ENCODE measurements at places on chromosomes 6 and 20.

DNA sequence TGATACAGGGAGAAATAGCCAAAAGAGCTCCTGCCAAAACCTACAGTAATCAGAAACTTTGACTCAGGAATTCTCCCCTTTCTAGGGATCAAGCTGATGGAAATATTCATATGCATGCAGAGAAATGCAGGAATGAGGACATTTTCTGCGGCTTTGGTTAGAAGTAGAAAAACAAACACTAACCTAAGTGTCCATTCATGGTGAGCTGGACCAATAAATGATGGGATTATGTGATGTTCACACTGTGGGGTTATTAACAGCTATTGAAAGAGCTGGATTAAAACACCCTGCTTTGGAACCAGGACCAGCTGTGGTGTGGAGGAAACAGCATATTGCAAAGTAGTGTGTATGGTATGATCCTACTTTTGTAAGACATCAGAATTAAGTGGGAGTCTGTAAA lies 143.1 kb downstream of the SYCP2 start:
- no peak for DNase-seq

GRCh38 chr6:72522735-72523141 lies 99.1 kb upstream of the KCNQ5 start:
- DNase-seq = no peak

GRCh38 chr6:113903666-113904330 lies 46.7 kb downstream of the MARCKS start:
- DNase-seq = no peak

DNA sequence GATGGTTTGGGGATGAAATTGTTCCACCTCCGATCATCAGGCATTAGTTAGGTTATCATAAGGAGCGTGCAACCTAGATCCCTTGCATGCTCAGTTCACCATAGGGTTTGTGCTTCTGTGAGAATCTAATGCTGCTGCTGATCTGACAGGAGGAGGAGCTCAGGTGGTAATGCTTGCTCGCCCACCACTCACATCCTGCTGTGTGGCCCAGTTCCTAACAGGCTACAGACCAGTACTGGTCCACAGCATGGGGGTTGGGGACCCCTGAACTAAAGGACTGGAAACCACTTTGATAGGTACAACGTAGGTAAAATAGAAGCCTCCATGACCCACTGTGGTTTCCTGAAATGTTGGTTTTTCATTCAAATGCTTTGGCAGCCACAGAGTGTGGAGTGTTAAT lies 109.3 kb upstream of the PROKR2 start:
- no peak for DNase-seq

- DNase-seq = no peak
These were observed 28.1 kb downstream of the ACTR5 start for GRCh38 chr20:38776363-38776762.

DNA sequence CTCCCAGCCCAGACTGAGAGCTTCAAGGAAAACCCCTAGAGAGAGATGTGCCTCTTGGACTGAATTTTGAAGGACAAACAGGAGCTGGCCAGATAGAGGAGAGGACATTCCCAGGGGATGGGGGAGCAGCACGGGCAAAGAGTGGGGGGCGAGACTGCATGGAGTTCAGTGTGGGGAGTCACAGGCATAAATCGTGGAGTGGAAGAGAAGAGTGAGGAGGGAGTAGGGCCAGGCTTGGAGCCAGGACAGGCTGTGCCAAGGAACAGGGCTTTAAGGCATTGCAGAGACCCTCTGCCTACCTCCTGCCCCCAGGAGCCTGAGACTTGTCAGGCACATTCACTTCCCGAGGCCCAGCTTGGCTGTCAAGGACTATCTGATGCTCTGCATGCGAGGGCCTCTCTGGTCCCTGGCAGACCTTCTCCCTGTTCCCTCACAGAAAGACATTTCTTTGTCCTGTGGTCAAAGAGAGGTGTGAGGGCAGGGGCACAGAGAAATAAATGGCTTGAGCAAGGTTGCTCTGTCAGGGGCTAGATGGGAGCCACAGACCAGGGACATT lies 5.2 kb upstream of the SLC22A7 start:
- DNase-seq = no peak

DNA sequence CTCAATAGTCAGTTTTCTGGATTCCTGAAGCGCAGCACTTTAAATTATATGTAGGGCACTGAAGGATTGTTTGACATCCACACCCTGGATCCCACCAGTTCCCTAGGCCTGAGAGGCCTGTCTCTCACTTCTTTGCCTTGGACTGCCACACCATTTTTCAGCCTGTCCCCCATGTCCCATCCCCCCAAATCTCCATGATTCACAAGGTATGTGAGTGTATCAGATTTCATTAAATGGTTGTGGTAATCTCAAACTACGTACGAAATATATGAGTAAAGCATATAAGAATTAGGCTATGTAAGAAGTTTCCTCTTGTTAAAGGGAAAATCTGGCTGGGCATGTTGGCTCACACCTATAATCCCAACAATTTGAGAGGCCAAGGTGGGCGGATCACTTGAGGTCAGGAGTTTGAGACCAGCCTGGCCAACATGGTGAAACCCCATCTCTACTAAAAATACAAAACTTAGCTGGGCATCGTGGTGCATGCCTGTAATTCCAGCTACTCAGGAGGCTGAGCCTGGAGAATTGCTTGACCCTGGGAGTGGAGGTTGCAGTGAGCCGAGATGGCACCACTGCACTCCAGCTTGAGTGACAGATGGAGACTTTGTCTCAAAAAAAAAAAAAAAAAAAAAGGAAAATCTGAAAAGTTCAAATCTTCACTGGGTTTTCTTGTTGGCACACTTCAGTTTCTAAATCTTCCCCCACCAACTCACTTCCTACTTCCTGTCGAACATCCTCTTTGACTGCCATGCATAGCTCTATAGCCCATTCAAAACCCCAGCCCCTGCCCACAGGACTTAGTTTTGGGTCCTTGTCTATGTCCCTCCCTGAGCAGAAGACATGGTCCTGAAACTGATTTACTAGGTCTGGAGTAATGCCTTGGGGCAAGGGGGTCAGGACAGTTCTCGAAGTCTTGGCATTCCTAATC lies 97.3 kb upstream of the SHLD1 start:
- no peak for DNase-seq

- no peak for DNase-seq
These were observed 54.1 kb downstream of the MYH7B start for GRCh38 chr20:35009665-35010328.

- no peak for DNase-seq
These were observed 47.5 kb upstream of the PROKR2 start for GRCh38 chr20:5364136-5364821.

- DNase-seq = no peak
These were observed 96.8 kb downstream of the TENT5A start for GRCh38 chr6:81655696-81656095.

DNA sequence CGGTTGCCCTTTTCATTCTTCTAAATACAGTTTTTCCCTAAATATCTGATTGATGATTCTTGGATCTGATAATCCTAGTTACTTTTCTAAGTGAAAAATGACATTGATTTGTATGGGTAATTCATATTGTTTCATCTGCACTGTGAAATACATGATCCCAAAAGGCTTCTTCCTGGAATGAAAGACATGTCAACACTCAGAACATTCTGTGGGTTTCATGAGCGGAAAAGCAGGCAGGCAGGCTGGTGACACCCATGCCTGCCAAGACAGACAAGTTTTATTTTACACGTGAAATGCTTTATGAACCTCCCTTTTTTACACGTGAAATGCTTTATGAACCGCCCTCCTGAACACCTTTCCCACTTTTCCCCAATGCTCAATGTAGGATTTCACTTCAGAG lies 105.0 kb downstream of the PRKN start:
- DNase-seq = no peak

DNA sequence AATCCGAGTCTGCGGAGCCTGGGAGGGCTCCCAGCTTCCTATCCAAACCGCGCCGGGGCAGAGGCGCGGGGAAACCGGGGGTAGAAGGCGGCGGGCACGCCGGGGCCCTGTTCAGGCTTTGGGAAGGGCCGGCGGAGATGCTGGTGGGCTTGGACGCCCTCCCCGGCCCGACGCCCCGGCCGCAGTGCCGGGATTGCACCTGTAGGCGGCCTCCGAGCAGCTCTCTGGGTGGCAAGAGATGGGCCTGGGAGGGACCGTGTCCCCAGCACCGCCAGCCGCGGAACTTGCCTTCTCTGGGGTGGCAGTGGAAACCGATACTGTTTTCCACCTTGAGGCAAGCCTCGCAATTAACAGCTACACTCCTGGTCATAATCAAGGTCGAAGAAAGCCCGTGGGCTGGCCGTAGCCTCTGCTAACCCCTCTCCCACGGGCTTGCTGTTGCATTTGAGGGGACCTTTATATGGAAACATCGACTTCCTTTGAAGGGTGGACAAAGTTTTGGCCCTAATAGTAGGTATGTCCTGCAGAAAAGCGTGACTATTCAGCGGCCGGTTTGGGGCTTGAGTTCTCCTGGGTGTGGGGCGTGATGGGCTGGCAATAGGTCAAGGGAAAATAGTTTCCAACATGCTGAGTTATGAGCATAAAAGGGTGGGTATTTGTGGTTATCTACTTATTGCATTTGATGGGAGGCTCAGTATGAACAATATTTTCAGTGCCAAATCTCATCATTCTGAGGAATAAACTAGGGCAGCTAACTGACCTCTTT lies 1.1 kb upstream of the JAG1 start:
- DNase-seq = no peak

GRCh38 chr6:30769088-30769852 lies 24.9 kb upstream of the IER3 start:
- peak; percentile 60 for DNase-seq

DNA sequence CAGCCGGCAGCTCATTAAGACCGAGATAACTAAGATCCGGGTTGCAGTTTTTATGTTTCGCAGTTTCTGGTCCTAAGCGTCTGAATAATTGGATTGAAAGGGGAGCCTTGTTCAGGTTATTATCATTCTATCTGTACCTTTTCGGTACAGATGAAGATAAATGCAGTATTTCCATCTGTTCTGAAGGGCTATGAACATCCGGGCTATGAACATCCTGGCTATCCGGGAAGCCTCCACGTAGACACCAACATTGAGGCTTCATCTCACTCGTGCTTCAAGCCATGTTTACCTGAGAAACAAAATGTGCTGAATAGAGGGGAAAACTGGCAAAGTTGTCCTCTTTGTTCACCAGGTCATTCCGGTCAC lies 399 bp upstream of the REPS1 start:
- no peak for DNase-seq

GRCh38 chr6:140909156-140909555 lies 1223.6 kb upstream of the GJE1 start:
- DNase-seq = no peak

- DNase-seq = no peak
These were observed 154.4 kb downstream of the DTNBP1 start for GRCh38 chr6:15508441-15508871.

- no peak for DNase-seq
These were observed 12.2 kb downstream of the IGF2R start for GRCh38 chr6:159981071-159981402.

DNA sequence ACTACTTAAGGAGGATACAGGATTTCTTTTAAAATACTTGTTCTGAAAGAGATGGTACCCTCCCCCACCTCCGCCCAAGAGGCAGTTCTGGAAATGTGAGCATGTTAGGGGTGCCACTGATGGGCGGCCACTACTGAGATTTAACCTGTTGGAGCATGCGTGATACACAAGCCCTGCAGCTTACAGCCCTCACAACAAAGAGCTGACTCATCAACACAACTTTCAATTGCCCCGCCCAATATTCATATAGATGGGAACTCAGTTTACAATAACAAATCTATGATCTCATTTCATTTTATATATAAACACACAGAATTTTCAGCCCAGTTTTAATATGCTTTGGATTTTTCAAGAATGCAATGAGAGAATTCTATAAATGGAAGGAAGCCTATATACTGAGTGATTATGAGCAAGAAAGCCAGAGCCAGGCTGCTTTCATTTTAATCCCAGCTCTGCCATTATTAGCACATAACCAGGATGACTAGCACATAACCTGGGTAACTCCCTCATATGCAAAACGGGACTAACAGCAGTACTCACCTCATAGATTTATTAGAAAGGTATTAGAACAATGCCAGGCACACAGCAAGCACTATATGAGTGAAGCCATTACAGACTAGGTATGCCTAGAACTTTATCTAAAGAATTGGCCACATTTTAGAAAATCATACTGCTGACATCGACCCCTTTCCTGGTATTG lies 45.6 kb upstream of the IPCEF1 start:
- DNase-seq = no peak

- no peak for DNase-seq
These were observed 1.5 kb downstream of the TREM2 start for GRCh38 chr6:41161380-41161779.

- peak; percentile 18 for DNase-seq
These were observed 156.8 kb downstream of the DNAH8 start for GRCh38 chr6:38871741-38872568.

GRCh38 chr20:15310361-15310760 lies 972.9 kb upstream of the FLRT3 start:
- DNase-seq = no peak

GRCh38 chr20:22999756-23000155 lies 35.4 kb upstream of the SSTR4 start:
- no peak for DNase-seq

GRCh38 chr6:33926451-33926850 lies 122.6 kb upstream of the MLN start:
- no peak for DNase-seq

DNA sequence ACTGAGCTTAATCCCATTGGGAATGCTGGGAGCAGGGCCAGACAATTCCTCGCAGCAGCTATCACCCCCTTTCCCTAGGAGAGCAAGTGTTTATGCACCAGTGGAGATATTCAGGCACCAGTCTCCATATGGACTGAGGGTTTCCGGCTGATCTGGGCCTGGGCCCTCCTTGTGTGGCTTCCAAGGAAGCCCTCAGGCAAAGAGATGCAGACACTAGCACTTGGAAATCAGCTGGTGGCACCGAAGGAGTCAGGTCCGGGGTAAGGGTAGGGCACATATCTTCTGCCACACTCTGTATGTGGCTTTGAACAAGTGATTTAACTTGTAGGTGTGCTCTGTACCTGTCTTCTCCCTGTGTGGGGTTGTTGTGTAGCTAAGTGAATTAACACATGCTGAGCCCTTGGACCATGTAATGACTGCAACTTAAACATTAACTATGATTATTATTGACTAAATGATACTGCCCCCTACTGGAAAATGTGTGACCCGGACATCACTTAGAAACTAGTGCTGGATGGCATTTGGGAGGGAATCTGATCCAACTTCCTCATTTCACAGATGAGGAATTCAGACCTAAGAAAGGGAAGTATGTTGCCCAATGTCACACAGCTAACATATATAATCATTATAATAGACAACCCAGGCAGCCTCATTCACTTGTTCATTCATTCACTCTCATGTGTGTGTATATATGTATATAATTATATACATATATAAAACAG lies 19.3 kb upstream of the WFDC2 start:
- no peak for DNase-seq

- no peak for DNase-seq
These were observed 62.0 kb downstream of the FHL5 start for GRCh38 chr6:96624957-96625356.

GRCh38 chr6:88157106-88157505 lies 9.0 kb downstream of the CNR1 start:
- no peak for DNase-seq

DNA sequence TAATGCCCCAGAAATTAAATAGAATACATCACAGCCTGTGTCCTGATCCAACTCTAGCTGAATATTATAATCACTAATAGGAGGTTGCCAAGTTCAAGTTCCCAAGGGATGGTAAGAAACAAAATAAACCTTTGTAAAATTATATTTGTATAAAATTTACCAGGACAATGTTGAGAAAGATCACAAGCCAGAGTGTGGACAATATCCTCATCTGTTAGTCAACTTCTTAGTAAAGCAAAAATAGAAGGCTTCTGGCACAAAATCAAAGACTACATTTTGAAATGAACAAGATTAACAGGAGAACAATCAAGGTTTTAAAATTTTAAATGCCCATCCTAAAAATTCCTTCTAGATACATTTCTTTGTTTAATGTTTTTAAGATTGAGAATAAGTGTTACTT lies 290.4 kb upstream of the HSF2 start:
- no peak for DNase-seq

GRCh38 chr6:136051140-136051775 lies 198.9 kb downstream of the MTFR2 start:
- no peak for DNase-seq

All from stimulated activated CD4-positive, alpha-beta T cell treated with anti-CD3 and anti-CD28 coated beads, TNF-alpha, amount 100 ng/mL, for 4 hours (primary cell).